Mesenchymal stem cell (in vitro differentiated cells and primary cell): ENCODE measurements at places on chromosomes 5 and 9.

DNA sequence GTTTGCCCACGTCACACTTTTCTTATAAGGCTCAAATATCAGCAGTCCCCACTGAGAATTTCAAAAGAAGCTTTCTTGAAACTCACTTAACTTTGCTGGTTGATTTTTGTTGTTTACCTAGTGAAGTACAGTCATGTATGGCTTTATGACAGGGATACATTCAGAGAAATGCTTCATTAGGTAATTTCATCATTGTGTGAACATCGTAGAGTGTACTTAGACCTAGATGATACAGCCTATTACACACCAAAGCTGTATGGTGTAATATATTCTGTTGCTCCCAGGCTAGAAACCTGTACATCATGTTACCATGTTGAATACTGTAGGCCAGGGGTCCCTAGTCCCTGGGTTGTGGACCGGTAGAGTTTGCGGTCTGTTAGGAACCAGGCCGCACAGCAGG, 177.0 kb downstream of the ARRDC3 start:
- no peak for DNase-seq

DNA sequence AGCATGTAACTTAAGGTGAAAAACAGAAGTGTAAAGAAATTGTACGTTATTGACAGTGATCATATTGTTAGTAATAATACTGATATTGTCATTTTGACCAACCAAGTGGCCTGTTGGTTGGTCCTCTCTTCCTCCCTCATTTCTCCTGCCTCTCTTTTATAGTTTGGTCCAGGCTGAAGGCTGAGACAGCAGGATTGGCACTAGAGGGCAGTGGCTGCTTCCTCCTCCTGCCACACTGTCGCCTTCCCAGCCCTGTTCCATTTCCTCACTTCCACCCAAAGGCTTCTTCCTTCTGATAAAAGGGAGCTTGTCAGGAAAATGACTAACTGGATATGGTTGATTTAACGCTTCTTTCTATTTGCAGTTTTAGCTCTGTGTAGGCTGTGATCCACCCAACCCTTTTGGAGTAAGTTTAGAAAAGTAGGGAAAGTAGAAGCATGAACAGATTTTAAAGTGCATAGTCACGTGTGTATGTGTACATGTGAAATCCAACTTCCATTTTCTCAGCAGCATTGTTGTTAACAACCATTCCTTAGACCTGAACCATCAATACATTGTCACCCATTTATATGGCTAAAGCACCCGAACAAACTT, 35.6 kb downstream of the PTCD2 start:
- peak; percentile 59 for DNase-seq

- DNase-seq: no peak
Measured at GRCh38 chr9:83473488-83473971, 64.7 kb downstream of the FRMD3 start.

- no peak for DNase-seq
Measured at GRCh38 chr5:151947931-151948608, 23.4 kb upstream of the GLRA1 start.

- peak; percentile 64 for DNase-seq
Measured at GRCh38 chr9:127854184-127854806, at the start of gene ENG. Gene ENG (minus strand): TSS chr9:127854658. CDS start chr9:127854355, 303 bp downstream.

- no peak for DNase-seq
Measured at GRCh38 chr5:67814569-67815311, 400.8 kb upstream of the PIK3R1 start.

GRCh38 chr5:65855766-65856315, 70.5 kb upstream of the ERBIN start:
- no peak for DNase-seq

- peak; percentile 63 for DNase-seq
Measured at GRCh38 chr9:33778700-33779351, 16.5 kb upstream of the PRSS3 start.

DNA sequence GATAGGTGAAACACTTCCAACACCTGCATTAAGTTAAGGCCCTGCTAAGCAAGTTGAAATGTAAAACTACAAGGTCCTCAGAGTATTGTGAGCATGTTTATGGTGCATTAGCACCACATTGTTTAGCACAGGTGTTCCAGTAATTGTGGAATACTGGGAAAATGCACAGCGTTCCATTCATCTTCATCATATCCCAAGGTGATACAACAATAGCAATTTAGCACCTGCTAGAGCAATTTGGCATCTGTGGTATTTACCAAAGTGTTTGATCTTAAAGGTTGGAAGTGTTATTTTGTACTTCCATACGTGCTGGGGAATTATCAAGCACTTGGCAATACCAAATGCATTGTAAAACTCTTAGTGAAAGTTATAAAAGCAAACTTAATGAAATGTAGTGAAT, 266.8 kb downstream of the CYLC2 start:
- DNase-seq: no peak

DNA sequence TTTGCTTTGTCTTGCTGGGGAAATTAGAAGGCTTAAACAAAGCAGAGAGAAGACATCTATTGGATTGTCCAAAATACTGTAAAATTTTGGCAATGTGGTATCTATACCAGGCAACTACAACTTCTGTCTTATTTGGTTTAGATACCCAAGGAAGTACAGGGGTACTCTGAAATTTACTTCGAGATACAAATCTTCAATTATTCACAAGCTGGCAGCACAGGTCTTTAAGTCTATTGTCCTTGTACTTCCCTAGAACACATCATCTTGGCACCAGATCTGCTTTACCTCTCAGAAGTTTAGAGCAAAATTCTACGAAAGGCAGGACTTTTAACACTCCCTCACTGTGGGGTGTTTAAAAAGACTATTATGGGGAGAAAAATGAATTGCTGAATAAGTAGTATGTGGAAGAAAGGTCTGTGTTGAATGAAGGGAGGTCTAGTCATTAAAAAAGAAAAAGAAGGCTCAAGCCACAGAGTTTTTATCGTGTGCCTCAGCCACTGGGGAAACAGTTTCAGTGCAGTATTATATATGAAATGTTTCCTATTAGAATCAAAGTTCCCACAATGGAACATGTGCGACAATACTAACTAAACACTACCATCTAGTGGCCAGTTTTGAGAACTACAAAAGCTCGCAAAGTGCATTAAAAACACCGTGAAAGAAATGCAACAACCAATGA, 93.7 kb downstream of the PDE4D start:
- peak; percentile 74 for DNase-seq

- no peak for DNase-seq
Measured at GRCh38 chr9:89513837-89514236, 15.9 kb upstream of the SEMA4D start.

DNA sequence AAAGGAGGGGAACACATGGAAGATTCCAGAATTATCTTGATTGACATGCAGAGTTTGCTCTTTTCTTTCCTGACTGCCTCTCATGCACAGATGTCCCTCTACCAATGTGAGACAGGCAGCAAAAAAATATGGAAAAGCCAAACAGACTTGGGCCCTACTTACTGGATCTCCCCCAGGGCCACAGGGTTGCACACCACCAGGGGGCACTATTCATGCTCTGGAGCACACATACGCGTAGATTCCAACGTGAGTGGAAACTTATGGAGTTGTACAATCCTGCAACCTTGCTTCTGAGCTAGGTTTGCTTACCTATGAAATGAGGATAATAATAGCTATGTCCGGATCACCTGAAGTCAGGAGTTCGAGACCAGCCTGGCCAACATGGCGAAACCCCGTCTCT, 319.5 kb downstream of the ARHGEF28 start:
- no peak for DNase-seq

GRCh38 chr9:107345327-107345726, 62.2 kb downstream of the RAD23B start:
- DNase-seq: no peak

DNA sequence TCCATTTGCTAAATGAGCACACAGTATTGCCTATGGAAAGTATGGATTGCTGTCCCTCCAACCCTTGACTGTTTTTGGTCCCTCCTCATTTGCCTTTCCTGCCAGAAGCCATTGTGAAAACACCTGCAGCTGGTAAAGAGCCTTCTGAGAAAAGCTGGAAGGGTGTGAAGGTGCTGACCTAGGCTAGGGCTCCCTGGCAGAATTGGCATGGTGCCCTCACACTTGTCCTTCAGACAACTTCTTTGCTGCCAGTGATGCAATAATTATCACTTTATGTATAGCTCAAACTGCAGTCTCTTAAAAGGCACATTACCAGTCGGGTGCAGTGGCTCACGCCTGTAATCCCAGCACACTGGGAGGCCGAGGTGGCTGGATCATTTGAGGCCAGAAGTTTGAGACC, 4.2 kb downstream of the TXNDC15 start:
- DNase-seq: no peak

GRCh38 chr9:88059469-88059868, 78.8 kb downstream of the SPATA31C2 start:
- DNase-seq: no peak

DNA sequence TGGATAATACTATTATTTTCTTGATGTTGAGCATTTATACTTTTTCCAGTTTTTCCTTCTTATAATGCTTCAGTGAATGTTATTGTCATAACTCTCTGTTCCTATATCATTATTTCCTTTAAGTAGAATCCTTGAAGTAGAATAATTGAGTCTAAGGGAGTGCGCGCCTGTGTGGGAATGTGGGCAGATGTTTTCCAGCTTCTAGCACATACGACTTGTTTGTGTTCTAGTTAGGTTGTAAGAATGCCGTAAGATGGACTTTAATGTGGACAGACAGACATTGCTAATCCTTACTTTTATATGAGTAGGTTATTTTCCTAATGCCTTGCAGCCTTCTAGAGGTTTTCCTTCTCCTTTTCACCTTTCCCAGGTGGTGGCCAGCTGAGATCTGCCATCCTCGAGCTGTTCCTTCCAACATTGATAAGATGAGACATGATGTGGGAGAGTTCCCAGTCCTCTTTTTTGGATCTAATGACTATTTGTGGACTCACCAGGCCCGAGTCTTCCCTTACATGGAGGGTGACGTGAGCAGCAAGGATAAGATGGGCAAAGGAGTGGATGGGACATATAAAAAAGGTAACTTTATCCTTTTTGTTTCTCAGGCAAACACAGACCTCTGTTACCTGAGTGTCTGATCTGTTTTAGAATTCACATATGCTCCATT, 34.2 kb downstream of the RAB24 start:
- no peak for DNase-seq

GRCh38 chr5:120913396-120913795, 449.3 kb downstream of the PRR16 start:
- no peak for DNase-seq
